Glomerular endothelial cell (primary cell): ENCODE measurements at places on chromosomes 11 and 22. TPM values are rescaled to one million over a fixed set of nuclear protein-coding genes. Genes with fewer than 3 reads are reported as not detected.

Gene OR51B2
- total RNA-seq: not detected in 2 replicates

Gene HTR3A
- total RNA-seq: not detected in 2 replicates

Gene SYCE3
- total RNA-seq: 1.7 and 2.6 TPM in 2 replicates

Gene CRYBA4
- total RNA-seq: not detected in 2 replicates

Gene UQCC3
- 7.8 and 9.9 TPM in 2 replicates for total RNA-seq

Gene PRR33
- total RNA-seq: not detected in 2 replicates

Gene ZBED4
- total RNA-seq: 19.0 and 25.9 TPM in 2 replicates

Gene LRRN4CL
- total RNA-seq: not detected in 2 replicates

Gene CD59
- total RNA-seq: 1,194 and 2,252 TPM in 2 replicates

Gene C11orf87
- total RNA-seq: 0.12 TPM in 1 of 2 replicates, not detected in the other

Gene MIOX
- not detected in 2 replicates for total RNA-seq

Gene IFITM1
- 9.8 and 86.5 TPM in 2 replicates for total RNA-seq

Gene MAPK8IP2
- 0.29 and 0.58 TPM in 2 replicates for total RNA-seq

Gene CHRNA10
- total RNA-seq: 0.92 and 1.5 TPM in 2 replicates

Gene P4HA3
- 14.4 and 20.2 TPM in 2 replicates for total RNA-seq

GRCh38 chr22:41410311-41410751, 28.6 kb downstream of the TEF start:
- DNase-seq: no peak

DNA sequence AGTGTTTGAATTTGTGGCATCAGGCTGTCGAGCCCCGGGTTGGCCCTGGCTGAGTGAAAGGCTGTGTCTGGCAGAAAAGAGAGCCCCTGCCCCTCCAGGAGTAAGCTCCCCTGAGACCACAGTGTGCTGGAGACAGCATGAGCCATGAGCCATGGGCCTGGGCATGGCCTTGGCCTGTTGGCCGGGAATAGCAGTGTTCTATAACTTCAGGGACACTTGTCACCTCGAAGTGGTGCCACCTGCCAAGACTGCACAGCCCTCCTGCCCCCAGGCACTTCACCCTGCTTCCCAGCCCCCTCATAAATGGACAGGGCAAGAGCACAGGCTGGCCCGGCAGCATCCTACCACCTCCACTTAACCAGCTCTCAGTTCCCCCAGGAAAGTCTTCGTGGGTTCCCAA, 20.7 kb upstream of the SUSD2 start:
- DNase-seq: no peak

- DNase-seq: no peak
These were observed at the start of gene TEX12 for GRCh38 chr11:112167145-112167544. Gene TEX12, plus strand, starts transcription at chr11:112167372. Its CDS starts 1,897 bp downstream, at chr11:112169269.

- DNase-seq: no peak
These were observed 24.1 kb upstream of the CLMP start for GRCh38 chr11:123219066-123219690.

DNA sequence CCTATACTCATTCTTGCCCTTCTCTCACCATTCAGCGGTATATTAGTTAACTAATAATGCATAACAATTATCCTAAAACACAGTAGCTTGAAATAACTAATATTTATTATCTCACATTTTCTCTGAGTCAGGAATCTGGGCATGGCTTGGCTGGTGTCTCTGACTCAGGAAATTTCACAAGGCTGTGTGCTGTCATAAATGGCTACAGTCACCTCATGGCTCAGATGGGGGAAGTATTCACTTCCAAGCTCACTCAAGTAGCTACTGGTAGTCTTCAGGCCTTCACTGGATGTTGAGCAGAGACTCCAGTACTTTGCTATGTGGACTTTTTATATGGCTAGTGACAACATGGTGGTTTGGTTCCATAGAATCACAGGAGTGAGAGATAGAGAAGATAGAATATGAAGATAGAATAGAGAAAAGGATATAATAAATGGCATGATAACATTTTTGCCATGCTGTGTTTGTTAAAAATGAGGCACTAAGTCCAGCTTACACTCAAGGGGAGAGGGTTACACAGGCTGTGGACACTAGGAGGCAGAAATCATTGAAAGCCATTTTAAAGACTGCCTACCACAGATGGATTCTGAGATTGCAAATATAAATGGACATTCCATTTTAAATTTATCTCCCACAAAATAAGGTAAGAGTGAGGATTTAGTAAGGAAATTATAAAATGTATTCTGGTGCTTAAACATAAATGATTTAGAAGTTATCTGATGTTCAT, 997.8 kb upstream of the CHORDC1 start:
- no peak for DNase-seq

GRCh38 chr11:93623179-93623578, 38.3 kb upstream of the CEP295 start:
- no peak for DNase-seq

GRCh38 chr11:14424096-14424495, 65.1 kb upstream of the RRAS2 start:
- DNase-seq: no peak

DNA sequence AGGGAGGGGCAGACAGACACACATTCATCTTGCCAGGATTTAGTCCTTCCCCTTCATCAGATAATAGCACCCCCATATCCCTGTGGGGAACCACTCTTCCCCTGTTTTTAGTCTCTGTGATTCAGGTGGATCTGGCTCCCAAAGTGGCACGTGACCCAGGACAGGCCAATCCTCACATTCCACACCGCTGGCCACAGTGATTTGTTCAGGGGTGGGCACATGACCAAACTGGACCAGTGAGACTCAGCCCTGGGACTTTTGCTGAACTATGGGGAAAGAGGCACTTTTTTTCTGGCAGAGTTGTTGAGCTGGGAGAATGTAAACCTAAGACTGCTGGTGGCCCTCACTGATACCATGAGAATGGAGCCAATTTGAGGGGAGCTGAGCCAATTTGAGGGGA, 19.1 kb upstream of the KCNJ11 start:
- no peak for DNase-seq

DNA sequence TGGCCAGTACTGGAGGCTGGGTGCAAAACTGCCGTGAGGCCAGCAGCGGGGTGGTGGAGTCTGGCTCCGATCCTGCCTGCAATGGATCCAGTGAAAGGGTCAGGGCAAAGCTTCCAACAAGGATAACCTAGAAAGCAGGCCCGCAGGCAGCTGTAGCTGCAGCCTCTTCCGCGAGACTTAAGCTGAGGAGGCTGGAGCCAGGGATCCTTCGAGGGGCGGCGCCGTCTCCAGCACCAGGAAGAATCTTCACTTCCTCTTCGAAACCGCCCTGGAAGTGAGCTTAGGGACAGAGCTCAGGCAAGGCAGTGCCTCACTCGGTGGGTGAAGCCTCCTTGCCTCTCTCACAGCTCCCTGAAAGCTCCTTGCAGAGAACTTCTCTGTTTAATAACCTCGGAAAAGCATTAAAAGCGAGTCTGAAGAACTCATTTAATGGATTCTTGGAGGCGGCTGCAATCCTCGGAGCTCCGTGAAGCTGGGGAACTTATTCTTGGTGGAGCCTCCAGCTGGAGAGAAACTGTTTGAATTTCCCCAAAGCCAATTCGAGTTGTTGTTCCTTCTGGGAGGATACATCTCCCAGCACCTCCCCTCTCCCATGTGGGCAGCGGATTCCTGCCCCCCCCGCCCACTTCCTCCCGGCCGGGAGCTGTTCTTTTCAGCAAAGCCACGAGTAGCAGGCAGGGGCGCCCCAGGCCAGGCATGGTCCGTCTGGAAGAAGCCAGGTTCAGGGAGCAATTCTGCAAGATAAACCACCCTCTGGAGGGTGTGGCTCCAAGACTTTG, 169.9 kb downstream of the CTTN start:
- DNase-seq: no peak

DNA sequence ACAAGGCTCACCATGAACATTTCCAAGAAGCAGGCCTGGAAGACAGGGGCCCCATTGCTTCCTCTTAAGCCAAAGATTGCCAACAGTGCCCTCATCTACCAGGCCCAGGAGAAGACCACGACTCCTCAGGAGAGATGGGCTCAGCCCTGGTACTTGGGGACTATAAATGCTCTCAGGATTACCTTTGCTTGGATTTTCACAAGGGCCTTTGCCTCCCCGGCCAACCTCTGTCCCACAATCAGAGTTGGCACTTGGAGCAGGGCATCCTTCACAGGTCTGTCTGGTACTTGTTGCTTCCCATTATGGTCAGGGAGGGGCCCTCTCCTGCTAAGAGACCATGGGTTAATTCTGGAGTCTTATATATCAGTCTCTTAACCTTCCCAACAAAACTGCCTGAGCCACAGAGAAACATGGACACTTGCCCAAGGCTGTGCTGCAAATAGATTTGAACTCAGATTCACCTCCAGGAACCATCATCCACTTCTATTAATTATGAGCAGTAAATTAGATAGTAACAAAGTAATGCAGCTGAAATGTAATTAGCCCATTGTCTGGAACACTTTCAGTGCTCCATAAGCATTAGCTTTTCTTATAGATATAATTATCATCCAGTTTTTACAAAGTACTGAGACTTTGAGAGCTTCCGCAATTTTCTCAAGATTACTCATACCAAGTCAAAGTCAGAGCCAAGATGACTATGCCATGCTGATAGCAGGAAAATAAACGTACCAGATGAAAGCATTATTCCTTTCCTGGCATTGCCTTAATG, 33.5 kb downstream of the POU2AF3 start:
- DNase-seq: no peak

DNA sequence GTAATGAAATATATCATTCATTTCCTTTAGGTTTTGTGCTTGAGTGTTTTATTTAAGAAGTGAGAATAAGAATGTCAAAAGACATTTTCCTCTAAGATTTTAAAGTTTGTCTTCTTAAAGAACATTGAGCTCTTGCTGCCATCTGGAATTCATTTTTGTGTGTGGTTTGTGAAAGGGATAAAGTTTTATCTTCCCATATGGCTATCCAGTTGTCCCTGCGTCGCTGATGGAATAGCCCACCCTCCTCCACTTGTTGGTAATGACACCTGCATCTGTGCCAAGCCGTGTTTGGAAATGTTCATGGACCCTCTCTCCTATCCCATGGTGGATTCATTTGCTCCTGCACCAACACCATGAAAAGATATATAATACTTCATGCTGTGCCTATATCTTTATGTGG, 901.5 kb downstream of the BRD1 start:
- no peak for DNase-seq

DNA sequence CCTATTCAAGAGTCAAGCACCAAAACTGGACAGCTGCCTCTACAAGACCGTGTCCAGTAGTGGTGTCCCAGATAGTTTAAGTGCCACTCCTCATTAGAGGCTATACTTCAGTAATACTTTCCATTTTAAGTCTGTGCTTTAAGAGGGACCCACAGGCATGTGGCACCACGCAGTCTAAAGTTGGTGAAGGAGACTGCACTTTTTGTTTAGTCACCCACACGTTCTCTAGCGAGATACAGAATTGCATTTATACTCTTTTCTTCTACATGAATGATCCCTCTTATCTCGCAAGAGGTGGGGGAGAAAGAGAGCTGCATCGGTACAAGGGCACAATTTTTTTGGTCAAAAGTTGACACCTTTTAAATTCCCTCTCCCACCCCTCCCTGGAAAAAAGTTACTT, 41.5 kb downstream of the DDX6 start:
- DNase-seq: no peak

- no peak for DNase-seq
These were observed 100.4 kb downstream of the KIRREL3 start for GRCh38 chr11:126899961-126900748.

- DNase-seq: no peak
These were observed 34.7 kb downstream of the MUC15 start for GRCh38 chr11:26537341-26537740.

GRCh38 chr11:36034551-36035331, 90.9 kb downstream of the LDLRAD3 start:
- DNase-seq: no peak

- DNase-seq: no peak
These were observed 53.1 kb downstream of the WNT7B start for GRCh38 chr22:45923835-45924234.

- no peak for DNase-seq
These were observed 1.3 kb downstream of the SCARF2 start for GRCh38 chr22:20436307-20436767.

- no peak for DNase-seq
These were observed 6.0 kb downstream of the PACSIN2 start for GRCh38 chr22:43008921-43009320.

DNA sequence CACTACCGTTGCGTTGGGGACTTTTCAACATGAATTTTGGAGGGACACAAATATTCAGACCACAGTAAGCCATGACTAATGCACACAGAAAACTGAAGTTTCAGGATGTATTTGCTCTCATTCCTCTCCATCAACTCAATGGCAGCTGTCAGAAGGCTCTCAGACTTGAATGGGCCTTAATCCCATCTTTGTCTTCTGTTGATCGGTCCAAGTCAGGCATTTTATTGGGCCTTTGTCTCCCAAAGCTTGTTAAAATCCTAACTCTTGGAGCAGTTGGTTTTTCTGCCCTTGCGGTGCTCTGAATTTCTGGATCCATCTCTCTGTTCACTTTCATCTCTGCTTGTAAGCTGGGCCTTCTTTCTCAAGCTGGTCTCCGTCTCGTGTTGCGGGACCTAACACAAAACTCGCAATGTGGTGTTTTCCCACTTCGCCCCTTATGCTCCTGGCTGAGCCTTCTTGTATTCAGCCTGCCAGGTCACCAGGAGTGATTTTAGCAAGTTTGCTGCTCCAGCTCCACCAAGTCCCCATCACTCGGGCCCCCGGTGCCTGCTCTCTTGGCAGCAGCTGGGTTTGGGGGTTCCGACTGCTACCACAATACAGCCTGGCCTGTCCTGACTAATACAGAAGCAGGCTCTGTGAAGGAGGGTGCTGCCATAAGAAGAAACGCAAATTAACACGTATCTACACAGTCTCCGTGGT, 27.0 kb downstream of the TSPAN32 start:
- no peak for DNase-seq

GRCh38 chr22:45903355-45904135, 73.4 kb downstream of the WNT7B start:
- no peak for DNase-seq

DNA sequence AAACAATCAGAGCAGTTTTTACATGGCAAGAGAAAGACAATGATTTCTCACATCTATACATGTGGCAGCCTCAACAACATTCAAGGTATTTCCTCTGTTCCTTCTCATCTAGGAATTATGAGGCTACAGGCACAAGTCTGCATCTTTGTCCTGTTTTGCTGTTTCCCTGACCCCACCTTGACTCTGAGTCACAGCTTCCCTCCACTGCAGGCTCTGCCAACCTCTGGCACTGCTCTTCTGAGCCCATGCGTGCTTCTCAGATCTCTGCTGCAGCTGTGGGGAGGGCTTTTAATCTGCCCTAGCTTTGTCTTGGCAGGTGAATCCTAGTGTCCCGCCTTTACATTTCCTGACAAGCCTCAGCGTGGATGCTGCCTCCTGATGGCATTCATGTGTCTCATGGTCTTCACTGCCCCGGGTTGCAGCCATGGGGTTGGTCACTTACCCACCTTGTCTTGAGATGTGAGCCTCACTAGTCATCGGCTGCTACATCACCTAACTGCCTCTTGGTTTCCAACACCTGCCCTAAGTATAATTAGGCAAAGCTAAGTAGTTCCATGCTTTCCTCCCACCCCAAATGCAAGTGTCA, 578.5 kb downstream of the TBC1D22A start:
- no peak for DNase-seq

GRCh38 chr11:65613091-65613928, 711 bp downstream of the MAP3K11 start:
- no peak for DNase-seq
